ENCODE measurements at places on chromosomes 6 and 20.

DNA sequence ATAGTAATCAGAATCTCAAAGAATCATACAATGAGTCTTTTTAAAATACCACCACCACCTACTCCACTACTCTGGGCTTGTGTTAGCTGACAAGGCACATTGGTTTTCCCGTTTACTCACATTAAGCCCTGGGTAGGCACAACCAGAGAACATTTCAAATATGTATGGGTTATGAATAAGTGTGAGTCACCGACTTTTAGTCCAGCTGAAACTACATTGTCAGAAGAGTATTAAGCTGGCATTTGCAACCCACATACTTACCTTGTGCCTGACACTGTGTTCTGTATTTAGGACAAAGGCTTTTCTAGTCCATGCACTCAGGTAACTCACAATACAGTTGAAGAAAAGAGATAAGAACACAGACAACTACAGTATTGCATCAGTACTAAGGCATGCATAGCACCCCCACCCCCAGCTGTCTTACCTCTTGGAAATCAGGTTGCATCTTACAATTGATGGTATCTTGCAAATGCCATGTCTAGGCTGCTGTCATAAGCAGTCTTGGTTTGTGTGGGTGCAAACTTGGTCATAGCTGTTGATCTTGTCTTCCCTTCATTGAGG, 40.3 kb upstream of the AHI1 start:
- no peak for DNase-seq

- DNase-seq, result no peak
Observed at GRCh38 chr6:107354451-107354850, 104.9 kb downstream of the PDSS2 start.

- no peak for DNase-seq
Observed at GRCh38 chr20:24953621-24954133, 4.6 kb downstream of the CST7 start.

DNA sequence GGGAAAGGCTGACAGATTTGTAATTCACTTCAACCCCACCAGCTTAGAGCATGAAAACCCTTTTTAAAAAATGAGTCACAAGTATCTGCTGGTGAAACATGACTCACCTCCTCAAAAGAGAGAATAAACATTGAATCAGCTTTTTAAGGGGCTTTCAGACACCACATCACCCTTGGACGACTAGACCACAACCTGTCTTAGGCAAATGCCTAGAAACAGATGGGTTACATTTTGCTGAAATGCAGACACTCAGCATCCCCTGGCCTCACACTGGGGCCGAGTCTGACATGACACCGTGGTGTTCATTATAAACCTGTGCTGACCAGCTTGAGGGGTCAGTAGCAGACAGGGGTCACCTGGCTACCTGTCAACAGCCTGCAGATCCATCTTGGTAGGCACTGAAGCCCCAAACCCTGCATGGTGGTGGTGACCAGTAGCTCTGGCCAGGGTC, 175.3 kb upstream of the CST7 start:
- DNase-seq, result no peak

- DNase-seq, result no peak
Observed at GRCh38 chr6:114100215-114100994, 129.5 kb upstream of the HDAC2 start.

Data from NCI-H187 (cell line).